ENCODE measurements at places on chromosomes 1 and 21.

- no peak for DNase-seq
These were observed 212.0 kb downstream of the COL11A1 start for GRCh38 chr1:102896286-102896685.

GRCh38 chr1:19597496-19598309 lies 46.4 kb upstream of the NBL1 start:
- no peak for DNase-seq

DNA sequence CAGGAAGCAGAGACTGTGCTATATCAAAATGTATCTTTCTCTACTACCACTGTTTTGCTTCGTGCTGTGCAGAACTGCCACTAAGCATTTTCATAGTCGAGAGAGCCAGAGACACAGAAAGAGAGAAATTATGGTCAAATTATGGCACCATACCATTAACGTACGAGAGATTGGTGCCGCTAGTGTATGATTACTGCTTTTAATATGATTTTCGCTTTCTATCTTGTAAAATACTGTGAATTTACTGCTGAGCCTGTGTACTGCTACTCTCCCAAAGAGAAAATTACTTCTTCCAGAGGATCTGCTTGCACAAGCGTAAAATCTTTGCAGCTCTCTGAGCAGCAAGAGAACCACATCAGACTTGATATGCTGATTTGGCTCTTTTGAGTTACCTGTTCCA lies 71.1 kb upstream of the ZNF281 start:
- DNase-seq = no peak

- DNase-seq = no peak
These were observed 82.7 kb downstream of the LRRC8D start for GRCh38 chr1:89903550-89903949.

DNA sequence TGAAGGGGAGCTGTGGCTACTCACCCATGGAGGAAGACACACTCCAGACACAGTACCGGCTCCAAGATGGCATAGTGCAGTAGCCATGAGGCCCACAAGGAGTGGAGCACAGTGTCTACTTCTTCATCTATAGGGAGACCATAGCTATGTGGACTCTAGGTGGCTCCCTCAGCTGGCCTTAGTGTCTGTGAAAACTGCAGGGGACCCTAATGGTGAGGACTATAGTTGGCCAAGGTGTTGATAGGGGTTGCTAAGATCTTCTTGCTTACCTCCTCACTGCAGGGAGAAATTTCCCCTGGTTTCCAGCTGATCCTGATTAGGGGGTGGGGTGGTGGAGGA lies 58.9 kb downstream of the DIPK1A start:
- DNase-seq = no peak

GRCh38 chr1:164678136-164678700 lies 119.2 kb downstream of the PBX1 start:
- DNase-seq = no peak

DNA sequence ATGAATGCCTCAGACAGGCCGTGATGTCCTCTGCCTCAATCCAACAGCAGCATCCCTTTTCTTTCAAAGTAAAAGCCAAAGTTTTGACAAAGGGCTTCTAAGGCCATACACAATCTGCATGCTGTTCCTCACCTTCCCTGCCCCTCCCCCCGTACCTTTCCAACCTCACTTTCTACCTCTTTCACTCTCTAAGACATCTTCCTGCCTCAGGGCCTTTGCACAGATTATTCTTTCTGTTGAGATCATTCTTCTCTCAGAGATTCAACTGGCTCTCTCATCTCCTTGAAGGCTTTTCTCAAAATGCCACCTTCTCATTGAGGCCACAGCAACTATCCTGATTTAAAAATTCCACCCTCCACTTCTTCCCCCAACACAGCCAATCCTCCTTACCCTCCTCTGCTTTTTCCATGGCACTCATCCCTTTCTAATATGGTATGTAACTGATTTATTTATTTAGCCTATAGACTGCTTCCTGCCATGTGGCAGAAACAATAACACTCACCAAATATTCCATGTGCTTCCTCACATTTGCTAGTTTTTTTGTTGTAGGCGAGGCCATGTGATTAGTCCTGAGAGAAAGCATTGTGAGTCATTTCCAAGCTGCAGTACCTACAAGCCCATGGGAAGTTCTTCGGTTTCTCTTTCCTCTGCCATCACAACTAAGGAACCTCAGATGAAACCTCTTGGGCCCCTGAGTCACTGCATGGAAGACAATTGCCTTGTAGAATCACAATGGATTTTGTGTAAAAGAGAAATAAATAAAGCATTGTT lies 58.7 kb upstream of the GADD45A start:
- no peak for DNase-seq

GRCh38 chr1:156510709-156511108 lies 10.1 kb upstream of the MEF2D start:
- no peak for DNase-seq

- no peak for DNase-seq
These were observed 5.2 kb downstream of the TTLL10 start for GRCh38 chr1:1178794-1179331.
